Dermis blood vessel endothelial cell (primary cell): ENCODE measurements at places on chromosomes 5 and 9. TPM values are rescaled to one million over a fixed set of nuclear protein-coding genes. Genes with fewer than 3 reads are reported as not detected.

Gene TMEM167A
- 57.7 and 60.5 TPM in 2 replicates for total RNA-seq

Gene OR13C2
- total RNA-seq = not detected in 2 replicates

Gene GPR21
- total RNA-seq = 0.33 and 0.68 TPM in 2 replicates

Gene SKIC3
- 117 and 119 TPM in 2 replicates for total RNA-seq

Gene SPATA31D4
- not detected in 2 replicates for total RNA-seq

Gene PCDHGC4
- 1.2 and 1.5 TPM in 2 replicates for total RNA-seq

Gene AJM1
- 1.0 TPM in 2 replicates for total RNA-seq

Gene PHF24
- total RNA-seq = not detected in 2 replicates

Gene TMEM203
- total RNA-seq = 31.1 TPM in 2 replicates

Gene LCN15
- 0.05 TPM in 1 of 2 replicates, not detected in the other for total RNA-seq

Gene PCDHB11
- total RNA-seq = 0.17 and 0.19 TPM in 2 replicates

Gene SPINK9
- total RNA-seq = not detected in 2 replicates

Gene PGM5
- total RNA-seq = 110 and 128 TPM in 2 replicates

Gene GNAQ
- 48.0 and 88.6 TPM in 2 replicates for total RNA-seq

Gene TTC23L
- under 0.01 TPM in 1 of 2 replicates, not detected in the other for total RNA-seq

Gene CCDC180
- total RNA-seq = 0.37 and 1.4 TPM in 2 replicates

Gene PSIP1
- 55.8 and 67.7 TPM in 2 replicates for total RNA-seq

Gene F2RL2
- total RNA-seq = under 0.01 and 0.14 TPM in 2 replicates

Gene ANKRD18A
- total RNA-seq = under 0.01 TPM in 1 of 2 replicates, not detected in the other

Gene FOXI1
- total RNA-seq = not detected in 2 replicates

Gene SPATA31C1
- total RNA-seq = not detected in 2 replicates

Gene SKP2
- 32.3 and 51.9 TPM in 2 replicates for total RNA-seq

Gene NELFB
- total RNA-seq = 55.3 and 83.7 TPM in 2 replicates

Gene C9orf43
- total RNA-seq = 0.23 TPM in 1 of 2 replicates, not detected in the other

Gene SV2C
- 0.05 TPM in 1 of 2 replicates, not detected in the other for total RNA-seq

Gene GPR151
- not detected in 2 replicates for total RNA-seq

Gene KLHL3
- 21.1 and 32.6 TPM in 2 replicates for total RNA-seq

Gene ZNF300
- total RNA-seq = 6.5 and 6.8 TPM in 2 replicates

Gene INSL6
- not detected in 2 replicates for total RNA-seq

Gene PCDHGA1
- 0.33 and 0.34 TPM in 2 replicates for total RNA-seq

Gene ARID3C
- 0.09 and 0.51 TPM in 2 replicates for total RNA-seq

Gene CEL
- total RNA-seq = 0.14 and 0.17 TPM in 2 replicates

Gene EQTN
- total RNA-seq = not detected in 2 replicates
